ENCODE measurements at places on chromosomes 1 and 21.

DNA sequence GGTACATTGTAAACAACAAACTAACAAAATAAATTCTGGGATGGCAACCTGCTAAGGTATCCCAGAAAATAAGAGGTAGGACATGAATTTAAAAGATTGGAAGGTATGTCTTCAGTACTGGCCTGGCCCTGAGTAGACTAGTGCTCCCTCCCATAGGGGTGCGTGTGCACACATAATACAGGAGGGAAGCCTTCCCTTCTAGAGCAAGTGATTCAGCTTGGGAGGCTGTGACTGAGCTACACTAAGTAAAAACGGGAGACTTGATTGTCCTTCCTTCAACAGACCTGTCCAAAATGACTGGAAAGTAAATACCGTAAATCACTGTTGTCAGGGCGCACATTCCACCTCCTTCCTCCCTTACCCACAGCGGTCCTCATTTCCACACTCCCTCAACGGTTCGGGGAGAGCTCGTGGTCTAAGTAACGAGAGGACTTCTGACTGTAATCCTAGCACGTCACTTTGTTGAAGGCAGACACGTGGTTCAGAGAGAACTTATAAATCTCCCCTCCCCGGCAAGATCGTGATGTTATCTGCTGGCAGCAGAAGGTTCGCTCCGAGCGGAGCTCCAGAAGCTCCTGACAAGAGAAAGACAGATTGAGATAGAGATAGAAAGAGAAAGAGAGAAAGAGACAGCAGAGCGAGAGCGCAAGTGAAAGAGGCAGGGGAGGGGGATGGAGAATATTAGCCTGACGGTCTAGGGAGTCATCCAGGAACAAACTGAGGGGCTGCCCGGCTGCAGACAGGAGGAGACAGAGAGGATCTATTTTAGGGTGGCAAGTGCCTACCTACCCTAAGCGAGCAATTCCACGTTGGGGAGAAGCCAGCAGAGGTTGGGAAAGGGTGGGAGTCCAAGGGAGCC lies at the start of gene TGFB2:
TSS of gene TGFB2 (plus strand) at position 523 of the 859 bp plus-strand sequence. CDS start 1,366 bp downstream, outside the sequence.
- DNase-seq = peak; percentile 84

GRCh38 chr21:41733951-41734689 lies 32.7 kb downstream of the RIPK4 start:
- DNase-seq = no peak

GRCh38 chr21:34914239-34914638 lies 134.9 kb downstream of the RUNX1 start:
- no peak for DNase-seq

DNA sequence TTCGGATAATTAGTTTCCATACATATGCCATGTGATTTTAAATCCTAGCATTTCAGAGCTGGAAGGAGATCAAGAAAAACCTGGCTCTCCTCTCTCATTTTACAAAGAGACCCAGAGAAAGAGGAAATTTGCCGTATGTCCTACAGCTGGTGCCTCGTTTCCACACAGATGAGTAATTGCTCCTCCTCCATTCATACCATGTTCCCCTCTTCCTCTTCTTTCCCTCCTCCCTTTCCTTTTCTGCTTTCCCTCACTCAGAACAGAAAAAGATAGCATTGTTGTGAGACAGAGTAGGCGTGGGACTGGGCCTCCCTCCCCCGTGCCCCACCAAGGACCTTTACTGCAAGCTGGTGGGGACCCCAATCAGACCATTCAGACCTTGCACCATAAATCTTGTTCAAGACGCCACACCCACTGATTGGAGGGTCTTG lies 13.7 kb upstream of the SLC44A3 start:
- no peak for DNase-seq

DNA sequence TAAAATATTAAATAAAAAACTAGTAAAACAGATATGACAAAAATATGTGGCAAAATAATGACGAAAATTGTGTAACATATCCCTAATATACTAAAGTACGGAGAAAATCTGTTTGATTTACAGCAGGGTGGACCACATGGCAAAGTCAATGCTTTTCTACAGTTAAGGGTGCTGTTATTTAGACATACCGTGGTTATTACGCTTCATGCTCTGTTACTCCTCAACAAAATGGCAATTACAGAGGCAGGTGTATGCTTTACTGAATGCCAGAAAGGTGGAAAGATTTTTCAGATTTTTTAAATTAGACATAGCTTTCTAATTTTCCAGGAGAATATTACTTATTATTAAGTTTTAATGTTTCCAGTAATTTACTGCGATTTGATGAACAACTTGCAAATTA lies 343.9 kb upstream of the DPYD start:
- no peak for DNase-seq

DNA sequence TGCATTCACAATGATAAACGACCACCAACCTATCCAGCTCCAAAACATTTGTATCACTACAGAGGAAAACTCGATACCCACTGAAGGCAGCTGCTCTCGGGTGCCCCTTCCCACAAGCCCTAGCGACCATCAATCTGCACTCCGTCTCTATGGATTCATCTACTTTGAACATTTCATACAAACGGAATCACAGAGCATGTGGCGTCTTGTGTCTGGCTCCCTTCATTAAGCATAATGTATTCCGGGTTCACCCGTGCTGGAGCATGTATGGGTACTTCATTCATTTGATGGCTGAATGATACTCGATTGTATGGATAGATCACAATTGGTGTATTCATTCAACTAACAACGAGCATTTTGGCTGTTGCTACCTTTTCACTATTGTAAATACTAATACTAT lies 340.2 kb downstream of the SMYD3 start:
- DNase-seq = no peak

DNA sequence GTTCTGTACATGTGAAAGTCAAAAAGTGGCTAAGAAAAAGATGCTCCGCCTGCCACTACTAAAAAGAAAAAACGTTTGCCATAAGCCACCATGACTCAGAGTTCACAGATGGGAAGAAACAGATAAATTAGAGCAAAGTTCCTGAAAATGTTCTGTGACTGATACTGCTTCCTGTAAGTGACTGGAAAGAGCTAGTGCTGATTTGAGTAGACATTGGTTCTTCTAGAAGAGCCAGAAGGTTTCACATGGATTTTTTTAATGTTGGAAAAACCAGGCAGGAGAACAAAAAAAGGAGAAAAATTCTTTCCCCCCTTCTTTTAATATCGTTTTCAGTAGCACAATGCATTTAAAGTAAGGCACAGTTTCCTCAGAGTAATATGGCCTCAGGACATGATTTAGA lies 221.4 kb downstream of the HLX start:
- DNase-seq = no peak

GRCh38 chr1:76876655-76877395 lies 9.5 kb downstream of the ST6GALNAC5 start:
- no peak for DNase-seq

- peak; percentile 91 for DNase-seq
Measured at GRCh38 chr1:161117759-161118581, at the start of the genes NIT1 and PFDN2. Gene NIT1, plus strand, starts transcription at chr1:161118105. Its CDS starts 72 bp downstream, at chr1:161118177. Gene PFDN2, minus strand, starts transcription at chr1:161118037. Its CDS starts 11 bp downstream, at chr1:161118026.

DNA sequence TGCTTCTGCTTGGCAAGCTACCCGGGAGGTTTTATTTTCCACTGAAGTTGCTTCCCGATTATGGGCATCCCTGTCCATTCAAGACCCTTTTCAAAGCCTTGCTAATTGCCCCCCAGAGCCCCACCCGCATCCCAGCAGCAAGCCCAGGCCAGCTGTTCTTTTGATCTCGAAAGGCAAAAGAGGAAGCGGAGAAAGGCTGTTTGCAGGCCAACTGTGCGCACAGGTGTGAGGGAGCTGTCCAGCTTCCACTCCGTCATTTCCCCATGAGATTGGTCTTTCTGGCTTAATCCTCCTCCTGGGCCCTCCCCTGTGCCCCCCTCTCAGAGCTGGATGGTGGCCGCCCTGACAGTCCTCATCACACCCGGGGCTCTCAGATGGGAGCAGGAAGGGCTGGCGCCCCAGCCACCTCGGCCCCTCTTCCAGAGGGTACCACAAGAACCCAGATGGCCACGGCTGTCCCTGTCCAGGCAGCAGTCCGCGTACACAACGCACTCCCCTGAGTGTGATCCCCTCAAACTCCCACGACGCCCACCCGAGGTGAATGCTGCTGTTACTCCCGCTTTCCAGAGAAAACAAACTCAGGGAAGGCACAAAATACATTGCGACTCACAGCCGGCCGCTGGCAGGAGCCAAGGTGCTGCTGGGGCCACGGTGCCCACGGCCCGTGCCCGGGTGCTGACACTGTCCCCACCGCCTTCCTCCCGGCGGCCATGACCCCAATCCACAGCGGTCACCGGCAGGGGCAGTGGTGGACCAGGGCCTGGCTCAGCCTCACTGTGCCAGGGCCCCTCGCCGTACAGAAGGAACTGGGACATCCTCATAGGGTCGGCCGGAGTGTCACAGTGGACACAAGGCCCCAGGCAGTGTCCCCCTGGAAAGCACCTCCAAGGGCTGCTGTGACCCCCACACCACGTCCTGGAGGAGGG lies 121.9 kb downstream of the CRYAA start:
- DNase-seq = no peak

GRCh38 chr1:178645157-178645807 lies 79.8 kb upstream of the RALGPS2 start:
- DNase-seq = no peak

DNA sequence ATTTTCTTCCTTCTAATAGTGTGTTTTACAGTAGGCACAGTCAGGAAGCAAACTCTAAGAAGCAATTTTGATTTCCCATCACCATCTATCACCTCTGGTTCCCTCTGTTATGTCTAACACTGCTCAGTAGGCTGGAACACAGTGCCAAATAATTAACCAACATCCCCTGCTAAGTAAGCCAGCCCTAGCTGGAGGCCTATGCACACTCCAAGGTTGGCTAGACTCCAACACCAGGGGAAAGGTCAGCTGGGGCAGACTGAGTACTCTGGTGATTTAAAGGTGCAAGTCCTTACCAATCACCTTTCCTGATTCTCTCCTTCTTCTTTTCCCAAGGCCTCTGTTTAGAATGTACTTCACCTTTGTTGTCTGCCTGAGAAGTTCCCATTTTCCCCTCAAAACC lies 46.5 kb upstream of the BEND5 start:
- no peak for DNase-seq
